ENCODE measurements at places on chromosomes 6 and 20.

DNA sequence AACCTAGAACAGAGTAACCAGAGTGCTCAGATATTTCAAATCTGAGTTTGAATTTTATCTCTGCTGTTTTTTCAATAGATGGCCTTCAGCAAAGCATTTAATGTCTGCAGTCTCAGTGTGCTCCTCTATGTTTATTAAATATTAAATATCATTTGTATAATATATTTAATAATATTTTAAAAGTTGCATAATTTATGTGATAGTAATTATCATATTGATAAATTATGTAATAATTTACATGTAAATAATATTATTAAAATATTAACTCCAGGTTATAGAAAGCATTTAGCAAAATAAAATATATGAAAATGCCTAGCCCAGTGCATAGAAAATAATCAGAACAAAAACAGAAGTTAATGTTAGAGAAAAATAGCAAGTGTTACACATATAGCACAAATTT, 930.0 kb upstream of the SLC35B3 start:
- DNase-seq: no peak

DNA sequence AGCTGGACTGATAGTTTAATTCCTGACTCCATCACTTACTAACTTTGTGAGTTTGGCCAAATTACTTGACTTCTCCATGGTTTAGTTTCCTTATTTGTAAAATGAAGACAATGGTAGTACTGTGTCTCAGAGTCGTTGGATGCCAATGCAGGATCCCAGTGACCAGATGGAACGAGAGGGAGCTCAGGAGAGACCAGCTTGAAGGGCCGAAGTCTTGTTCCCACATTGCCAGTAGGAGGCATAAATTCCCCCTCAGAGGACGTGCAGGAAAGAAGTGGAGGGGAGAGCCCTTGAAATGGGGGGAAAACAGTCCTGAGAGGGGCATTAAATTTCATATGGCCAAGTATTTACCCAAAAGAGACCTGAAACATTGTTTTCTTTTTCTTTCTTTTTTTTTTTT, 2.1 kb upstream of the MUC22 start:
- no peak for DNase-seq

GRCh38 chr20:54385746-54386145, 89.6 kb upstream of the DOK5 start:
- DNase-seq: no peak

- peak; percentile 86 for DNase-seq
Observed at GRCh38 chr6:31087494-31088089, 24.8 kb downstream of the C6orf15 start.

GRCh38 chr20:25984933-25985332, 288.3 kb upstream of the ZNF337 start:
- no peak for DNase-seq

- no peak for DNase-seq
Observed at GRCh38 chr6:54574671-54575070, 266.4 kb downstream of the TINAG start.

GRCh38 chr20:2736441-2736840, 43.9 kb downstream of the EBF4 start:
- no peak for DNase-seq

GRCh38 chr6:151164383-151164782, 75.4 kb upstream of the AKAP12 start:
- DNase-seq: no peak

- no peak for DNase-seq
Observed at GRCh38 chr6:157806856-157807215, 16.2 kb upstream of the SNX9 start.

DNA sequence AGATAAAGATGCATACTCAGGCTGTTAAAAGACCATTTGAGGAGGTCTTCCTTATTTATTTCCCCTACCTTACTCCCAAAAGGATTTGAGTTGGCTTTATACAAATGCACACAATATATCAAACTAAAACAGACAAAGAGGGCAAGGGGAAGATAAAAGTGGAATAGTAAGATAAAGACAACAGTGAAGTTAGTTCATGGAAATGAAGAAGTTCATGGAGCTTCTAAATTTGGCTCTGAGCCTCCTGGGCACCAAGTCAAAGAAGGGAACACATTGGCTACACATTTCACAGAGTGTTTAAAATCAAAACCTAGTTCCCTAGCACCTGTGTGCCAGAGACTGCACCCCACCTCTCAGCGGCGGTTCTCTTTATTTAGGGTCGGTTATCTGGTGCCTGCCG, 25.8 kb upstream of the ARMC2 start:
- no peak for DNase-seq

DNA sequence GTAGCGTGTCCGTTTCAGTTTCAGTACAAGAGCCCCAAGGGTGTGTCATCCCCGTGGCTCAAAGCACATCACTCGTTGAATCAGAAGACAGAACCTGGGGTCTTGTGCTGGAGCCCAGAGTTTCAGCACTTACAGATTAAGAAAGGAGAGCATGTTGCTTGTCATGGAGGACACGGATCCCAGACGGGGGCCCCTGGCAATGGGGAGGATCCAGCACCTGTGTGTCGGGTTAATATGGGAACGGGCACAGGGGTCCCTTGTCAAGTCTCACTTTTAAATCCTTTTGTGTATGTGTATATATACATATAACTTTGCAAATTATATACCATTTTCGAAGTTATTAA, 23.4 kb downstream of the THBS2 start:
- no peak for DNase-seq

DNA sequence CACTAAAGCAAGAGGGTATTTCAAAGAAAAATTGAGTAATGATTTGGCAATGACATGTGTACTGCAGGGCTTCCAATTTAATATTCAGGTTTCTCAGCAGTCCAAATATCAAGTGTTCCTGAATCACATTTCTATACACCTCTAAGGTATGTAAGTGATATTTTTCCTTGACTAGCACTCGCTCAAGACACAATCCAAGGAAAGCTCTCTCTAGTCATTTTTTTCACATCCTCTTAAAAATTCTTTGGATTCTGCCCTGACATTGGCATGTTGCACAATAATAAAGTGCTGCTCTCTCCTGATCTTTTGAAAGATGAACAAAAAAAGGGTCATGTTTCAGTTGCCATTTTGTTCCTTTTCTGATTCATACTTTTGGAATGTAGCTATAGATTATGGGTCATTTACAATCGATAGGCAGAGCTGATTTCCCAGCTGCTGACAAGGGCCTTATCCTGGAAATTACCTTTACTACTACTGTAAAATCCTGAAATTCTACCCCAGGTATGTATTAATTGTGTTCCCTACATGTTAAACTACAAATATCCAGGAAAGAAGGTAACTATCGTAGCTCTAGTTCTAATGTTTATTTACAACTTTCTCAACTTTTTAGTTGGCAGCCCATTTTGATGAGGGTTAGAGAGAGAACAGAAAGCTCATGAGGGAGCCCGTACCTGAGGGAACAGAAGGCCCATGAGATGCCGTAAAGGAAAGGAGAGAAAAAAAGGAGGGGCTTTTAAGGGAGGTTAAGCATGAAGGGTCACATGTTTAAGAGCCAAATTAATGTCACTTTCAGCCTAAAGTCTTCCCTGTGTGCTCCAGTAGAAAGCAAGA, 22.2 kb upstream of the ADGRG6 start:
- no peak for DNase-seq

All from ureter (tissue), 1 donor.